Epithelial cell of umbilical artery (primary cell): ENCODE measurements at places on chromosomes 7 and 10. TPM values are rescaled to one million over a fixed set of nuclear protein-coding genes. Genes with fewer than 3 reads are reported as not detected.

Gene CLRN3
- total RNA-seq: not detected in 2 replicates

Gene GRM3
- not detected in 2 replicates for total RNA-seq

Gene AKR1C2
- total RNA-seq: 0.32 and 0.61 TPM in 2 replicates

Gene MRLN
- not detected in 2 replicates for total RNA-seq

Gene NUTM2B
- total RNA-seq: under 0.01 and 0.15 TPM in 2 replicates

Gene LRRC18
- total RNA-seq: not detected in 2 replicates

Gene CPA2
- total RNA-seq: not detected in 2 replicates

Gene ASAH2
- 0.15 and 0.32 TPM in 2 replicates for total RNA-seq

Gene FGFR2
- total RNA-seq: 0.30 and 0.32 TPM in 2 replicates

Gene CACNB2
- total RNA-seq: not detected in 2 replicates

Gene NACAD
- under 0.01 and 0.32 TPM in 2 replicates for total RNA-seq

Gene TFPI2
- 40.3 and 254 TPM in 2 replicates for total RNA-seq

Gene MYO1G
- 0.15 and 0.32 TPM in 2 replicates for total RNA-seq

Gene AGAP6
- total RNA-seq: 2.3 and 2.9 TPM in 2 replicates

Gene ABCC2
- total RNA-seq: 0.61 and 0.65 TPM in 2 replicates

Gene WNT16
- not detected in 2 replicates for total RNA-seq

Gene TMEM225B
- under 0.01 TPM in 1 of 2 replicates, not detected in the other for total RNA-seq

Gene TMEM26
- 2.0 and 3.6 TPM in 2 replicates for total RNA-seq

Gene MBL2
- total RNA-seq: not detected in 2 replicates

Gene GTF2IRD1
- total RNA-seq: 4.5 and 5.8 TPM in 2 replicates

Gene CUZD1
- 0.91 and 0.97 TPM in 2 replicates for total RNA-seq

Gene OR6V1
- not detected in 2 replicates for total RNA-seq

Gene CPXM2
- total RNA-seq: 0.97 and 2.1 TPM in 2 replicates

Gene CLCN1
- not detected in 2 replicates for total RNA-seq

Gene OGA
- total RNA-seq: 108 and 115 TPM in 2 replicates

Gene ZEB1
- total RNA-seq: 86.7 and 139 TPM in 2 replicates

Gene CYP3A4
- total RNA-seq: not detected in 2 replicates

Gene SPDYE18
- under 0.01 and 0.15 TPM in 2 replicates for total RNA-seq

Gene SFRP5
- not detected in 2 replicates for total RNA-seq

Gene STMP1
- total RNA-seq: 5.5 and 12.0 TPM in 2 replicates

Gene LEP
- not detected in 2 replicates for total RNA-seq

Gene SPDYE11
- not detected in 2 replicates for total RNA-seq

Gene TDRD1
- total RNA-seq: not detected in 2 replicates

Gene ZNF735
- not detected in 2 replicates for total RNA-seq

Gene ACSM6
- not detected in 2 replicates for total RNA-seq

Gene FAM241B
- 0.32 TPM in 1 of 2 replicates, not detected in the other for total RNA-seq

Gene PUS7
- 43.2 and 45.1 TPM in 2 replicates for total RNA-seq

Gene GNAT3
- total RNA-seq: not detected in 2 replicates

Gene AKR1C1
- 1.6 and 3.2 TPM in 2 replicates for total RNA-seq

Gene OGDHL
- total RNA-seq: 0.91 and 1.6 TPM in 2 replicates

Gene GSTO2
- 0.32 and 0.91 TPM in 2 replicates for total RNA-seq

Gene ALOX5
- under 0.01 and 0.15 TPM in 2 replicates for total RNA-seq

Gene CRTAC1
- total RNA-seq: 0.30 and 0.32 TPM in 2 replicates

Gene ICA1
- total RNA-seq: 27.2 and 40.0 TPM in 2 replicates

Gene GNG11
- total RNA-seq: 171 and 334 TPM in 2 replicates

Gene FGF8
- total RNA-seq: not detected in 2 replicates

Gene GPR15LG
- not detected in 2 replicates for total RNA-seq
